ENCODE measurements at places on chromosomes 2 and 18.

DNA sequence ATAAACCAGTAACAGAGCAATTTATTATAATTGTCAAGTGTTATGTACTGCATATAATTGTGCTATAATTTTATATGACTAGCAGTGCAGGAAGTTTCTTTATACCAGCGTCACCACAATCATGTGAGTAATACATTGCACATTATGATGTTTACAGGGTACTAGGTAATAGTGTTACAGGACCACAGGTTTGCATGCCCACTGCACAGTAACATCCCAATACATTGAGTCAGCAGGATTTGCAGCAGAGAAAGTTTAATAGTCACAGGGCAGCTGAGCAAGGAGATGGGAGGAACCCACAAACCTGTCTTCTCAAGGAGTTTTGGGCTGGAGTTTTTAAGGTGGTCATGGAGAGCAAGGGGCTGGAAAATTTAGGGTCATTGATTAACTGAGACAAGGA, 1042.9 kb upstream of the ACVR2A start:
- no peaks in the 10 kb centered on the region for H3K36me3 ChIP-seq
- DNase-seq: no peak
- no peak overlapping the region for H3K4me3 ChIP-seq

- peak; percentile 55 for DNase-seq
- peaks cover 33% of the 10 kb centered on the region for H3K4me1 ChIP-seq
- H3K27ac ChIP-seq: peak overlapping the region; percentile 35
- peak overlapping the region; percentile 80 for H3K4me3 ChIP-seq
- no peaks in the 10 kb centered on the region for H3K36me3 ChIP-seq
- no peaks in the 10 kb centered on the region for H3K27me3 ChIP-seq
Observed at GRCh38 chr2:27085673-27086089, 891 bp upstream of the KHK start.

DNA sequence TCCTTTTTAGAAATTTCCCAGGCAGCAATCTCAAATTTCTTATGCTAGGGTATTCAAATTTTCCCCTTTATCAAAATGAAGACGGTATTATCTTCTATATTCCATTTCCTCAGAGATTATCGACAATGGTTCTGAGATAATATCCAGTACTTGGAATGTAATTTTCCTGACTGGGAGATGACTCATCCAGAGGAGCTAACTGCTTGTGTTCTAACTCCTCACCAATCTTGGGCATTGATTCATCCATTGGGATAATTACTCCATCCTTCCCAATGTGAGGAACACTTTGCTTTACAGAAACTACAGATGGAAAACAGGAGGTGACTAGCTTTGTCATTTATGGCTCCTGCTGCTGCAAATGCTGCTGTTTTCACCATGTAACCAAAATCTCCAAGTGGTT, 239.4 kb upstream of the LYPD1 start:
- H3K4me1 ChIP-seq: no peaks in the 10 kb centered on the region
- no peaks in the 10 kb centered on the region for H3K27me3 ChIP-seq
- H3K36me3 ChIP-seq: no peaks in the 10 kb centered on the region

DNA sequence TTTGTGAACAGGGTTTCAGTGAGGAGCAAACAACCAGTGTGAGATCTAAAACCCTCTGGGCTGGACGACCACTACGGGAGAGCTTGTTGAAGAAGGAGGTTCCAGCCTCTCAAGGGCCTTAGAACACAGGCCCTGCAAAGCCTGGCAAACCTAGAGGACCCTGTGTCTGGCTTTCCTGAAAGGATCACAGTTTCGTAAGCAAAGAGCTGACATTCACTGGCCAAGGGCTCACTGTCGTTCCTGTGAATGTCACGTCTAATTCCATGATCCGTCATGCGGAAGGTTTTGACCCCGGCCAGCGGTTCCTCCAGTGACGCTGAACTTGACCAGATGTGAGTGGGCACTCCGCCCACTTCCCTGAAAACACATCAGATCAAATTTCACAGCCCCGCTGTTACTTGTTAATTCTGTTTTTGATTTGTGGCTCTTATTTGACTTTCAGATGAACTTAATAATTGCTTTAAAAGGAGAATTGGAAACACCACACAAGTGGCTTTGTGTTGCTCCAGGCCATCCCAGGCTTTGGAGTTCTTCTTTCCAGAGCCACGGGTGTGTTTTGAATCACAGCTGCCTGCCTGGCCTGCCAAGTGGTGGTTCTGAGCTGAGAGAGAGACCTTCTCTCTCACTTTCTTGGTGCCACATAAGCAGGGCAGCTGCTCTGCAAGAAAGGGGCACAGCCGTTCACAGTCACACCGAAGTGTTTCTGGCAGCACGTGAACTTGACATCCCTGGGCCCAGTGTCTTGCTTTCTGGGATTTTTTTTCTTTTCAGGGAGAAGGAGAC, 308.4 kb downstream of the NDUFA10 start:
- H3K27me3 ChIP-seq: peaks cover 3% of the 10 kb centered on the region
- H3K4me1 ChIP-seq: no peaks in the 10 kb centered on the region
- no peak overlapping the region for H3K4me3 ChIP-seq
- H3K27ac ChIP-seq: no peak overlapping the region
- DNase-seq: no peak

DNA sequence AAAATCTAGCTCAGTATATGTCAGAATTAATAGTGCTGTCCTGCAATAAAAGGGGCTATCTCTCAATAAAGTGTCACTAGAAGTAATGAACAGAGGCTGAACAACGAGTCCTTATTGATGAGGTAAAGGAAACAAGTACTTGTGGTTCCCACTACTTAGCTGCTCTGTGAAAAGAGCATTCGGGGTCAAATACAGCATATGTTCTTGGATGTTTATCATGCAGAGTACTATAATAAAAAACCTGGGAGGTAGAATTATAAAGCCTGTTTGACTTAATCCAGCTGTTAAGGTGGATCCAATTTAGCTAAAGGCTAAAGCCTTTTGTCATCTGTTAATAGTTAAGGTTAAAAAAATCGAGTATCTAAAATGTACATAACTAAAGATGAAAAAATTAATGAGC, 32.4 kb downstream of the SLC35F5 start:
- H3K4me3 ChIP-seq: no peak overlapping the region
- no peak for DNase-seq
- H3K27ac ChIP-seq: no peak overlapping the region
- H3K36me3 ChIP-seq: peaks cover 22% of the 10 kb centered on the region

GRCh38 chr2:240782221-240782885, 37.7 kb downstream of the KIF1A start:
- H3K4me3 ChIP-seq: no peak overlapping the region
- no peaks in the 10 kb centered on the region for H3K27me3 ChIP-seq
- no peaks in the 10 kb centered on the region for H3K4me1 ChIP-seq
- no peaks in the 10 kb centered on the region for H3K36me3 ChIP-seq

Data from activated naive CD8-positive, alpha-beta T cell treated with anti-CD3 and anti-CD28 coated beads, Interleukin-2, amount 50 U/mL, for 24 hours (primary cell).